Pancreas (tissue), 10 donors: ENCODE measurements at places on chromosomes 1 and 21. TPM values are rescaled to one million over a fixed set of nuclear protein-coding genes. Genes with fewer than 3 reads are reported as not detected.

GREM2 gene
- polyA plus RNA-seq = 0.31 TPM

S100A16 gene
- polyA plus RNA-seq = 31.1 TPM

ENAH gene
- polyA plus RNA-seq = 17.1 TPM

CFH gene
- 8.5 TPM for polyA plus RNA-seq

- no peaks in the 10 kb centered on the region for H3K36me3 ChIP-seq
- no peak overlapping the region for H3K4me3 ChIP-seq
- H3K27me3 ChIP-seq = no peaks in the 10 kb centered on the region
- DNase-seq = no peak
- H3K4me1 ChIP-seq = peaks cover 6% of the 10 kb centered on the region
Measured at GRCh38 chr1:78624035-78624434, 3.8 kb downstream of the IFI44L start.

- H3K4me3 ChIP-seq = peak overlapping the region; percentile 60
- peaks cover 6% of the 10 kb centered on the region for H3K4me1 ChIP-seq
- H3K27me3 ChIP-seq = no peaks in the 10 kb centered on the region
Measured at GRCh38 chr1:93847811-93848288, 31.2 kb downstream of the DNTTIP2 start.

GRCh38 chr1:46533179-46533864, 18.1 kb downstream of the KNCN start:
- no peak overlapping the region for H3K4me3 ChIP-seq
- no peaks in the 10 kb centered on the region for H3K27me3 ChIP-seq
- no peaks in the 10 kb centered on the region for H3K4me1 ChIP-seq
- no peaks in the 10 kb centered on the region for H3K36me3 ChIP-seq
- DNase-seq = no peak

- no peaks in the 10 kb centered on the region for H3K27me3 ChIP-seq
- no peaks in the 10 kb centered on the region for H3K36me3 ChIP-seq
- DNase-seq = no peak
Measured at GRCh38 chr1:75203415-75204277, 69.5 kb downstream of the LHX8 start.

- no peaks in the 10 kb centered on the region for H3K36me3 ChIP-seq
- DNase-seq = peak; percentile 11
- no peaks in the 10 kb centered on the region for H3K27me3 ChIP-seq
- H3K4me1 ChIP-seq = no peaks in the 10 kb centered on the region
- no peak overlapping the region for H3K4me3 ChIP-seq
- no peak overlapping the region for H3K27ac ChIP-seq
Measured at GRCh38 chr21:45995686-45996179, 14.2 kb downstream of the COL6A1 start.

GRCh38 chr1:156150333-156151011, 2.9 kb upstream of the SEMA4A start:
- no peak overlapping the region for H3K27ac ChIP-seq
- no peaks in the 10 kb centered on the region for H3K4me1 ChIP-seq
- no peak for DNase-seq
- H3K27me3 ChIP-seq = no peaks in the 10 kb centered on the region

DNA sequence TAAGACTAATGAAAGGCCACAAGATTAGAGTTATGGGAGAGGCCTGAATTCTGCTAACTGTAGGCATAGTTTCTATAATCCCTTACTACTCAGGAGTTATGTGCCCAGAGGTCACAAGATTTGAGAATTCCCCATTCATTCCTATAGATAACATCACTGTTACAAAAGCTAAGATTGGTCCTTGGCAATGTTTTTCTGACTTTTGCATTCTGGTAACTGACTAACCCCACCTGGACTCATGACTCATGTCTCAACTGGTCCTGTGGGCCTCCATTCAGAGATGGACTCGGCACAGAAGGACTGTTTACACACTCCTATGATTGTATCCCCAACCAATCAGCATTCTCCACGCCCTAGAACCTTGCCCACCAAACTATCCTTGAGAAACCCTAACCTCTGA, 249.0 kb upstream of the ZP4 start:
- H3K27ac ChIP-seq = no peak overlapping the region
- H3K4me3 ChIP-seq = no peak overlapping the region
- no peaks in the 10 kb centered on the region for H3K36me3 ChIP-seq
- no peaks in the 10 kb centered on the region for H3K4me1 ChIP-seq
- DNase-seq = no peak
- no peaks in the 10 kb centered on the region for H3K27me3 ChIP-seq

GRCh38 chr1:45116340-45116739, 90.1 kb downstream of the ZSWIM5 start:
- H3K4me1 ChIP-seq = peaks cover 6% of the 10 kb centered on the region
- no peaks in the 10 kb centered on the region for H3K36me3 ChIP-seq
- no peak overlapping the region for H3K4me3 ChIP-seq
- no peak for DNase-seq
- H3K27ac ChIP-seq = no peak overlapping the region

GRCh38 chr21:44926331-44927101, 5.8 kb upstream of the ITGB2 start:
- no peak for DNase-seq
- H3K4me1 ChIP-seq = no peaks in the 10 kb centered on the region
- H3K27ac ChIP-seq = no peak overlapping the region
- H3K27me3 ChIP-seq = peaks cover 1% of the 10 kb centered on the region
- H3K36me3 ChIP-seq = no peaks in the 10 kb centered on the region

DNA sequence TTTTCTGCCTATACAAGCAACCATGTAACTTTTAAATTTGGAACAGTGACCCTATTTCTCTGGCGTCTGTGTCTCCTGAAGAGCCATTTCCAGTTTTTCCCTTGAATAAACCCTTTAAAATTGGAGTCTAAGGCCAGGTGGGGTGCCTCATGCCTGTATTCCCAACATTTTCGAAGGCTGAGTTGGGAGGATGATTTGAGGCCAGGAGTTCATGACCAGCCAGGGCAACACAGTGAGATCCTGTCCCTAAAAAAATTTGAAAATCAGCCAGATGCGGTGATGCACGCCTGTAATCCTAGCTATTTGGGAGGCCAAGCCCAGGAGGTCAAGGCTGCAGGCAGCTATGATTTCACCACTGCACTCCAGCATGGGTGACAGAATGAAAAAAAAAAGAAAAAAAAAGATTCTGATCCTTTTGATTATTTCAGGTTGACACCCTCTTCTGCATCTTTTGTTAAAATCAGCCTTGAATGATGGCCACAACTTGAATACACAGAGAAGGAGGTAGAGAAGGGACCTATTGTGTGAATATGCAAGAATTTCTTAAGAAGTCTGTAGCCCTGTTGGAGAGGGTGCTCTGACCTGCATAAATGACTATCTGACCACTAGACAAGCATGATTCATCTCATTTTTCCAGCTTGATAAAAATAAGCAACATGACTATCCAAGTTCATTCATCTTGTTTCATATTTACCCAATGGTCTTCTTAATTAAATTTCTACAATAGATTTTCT, 40.2 kb upstream of the PARP1 start:
- no peak overlapping the region for H3K4me3 ChIP-seq
- H3K27me3 ChIP-seq = no peaks in the 10 kb centered on the region
- H3K4me1 ChIP-seq = no peaks in the 10 kb centered on the region
- no peaks in the 10 kb centered on the region for H3K36me3 ChIP-seq
- DNase-seq = no peak

DNA sequence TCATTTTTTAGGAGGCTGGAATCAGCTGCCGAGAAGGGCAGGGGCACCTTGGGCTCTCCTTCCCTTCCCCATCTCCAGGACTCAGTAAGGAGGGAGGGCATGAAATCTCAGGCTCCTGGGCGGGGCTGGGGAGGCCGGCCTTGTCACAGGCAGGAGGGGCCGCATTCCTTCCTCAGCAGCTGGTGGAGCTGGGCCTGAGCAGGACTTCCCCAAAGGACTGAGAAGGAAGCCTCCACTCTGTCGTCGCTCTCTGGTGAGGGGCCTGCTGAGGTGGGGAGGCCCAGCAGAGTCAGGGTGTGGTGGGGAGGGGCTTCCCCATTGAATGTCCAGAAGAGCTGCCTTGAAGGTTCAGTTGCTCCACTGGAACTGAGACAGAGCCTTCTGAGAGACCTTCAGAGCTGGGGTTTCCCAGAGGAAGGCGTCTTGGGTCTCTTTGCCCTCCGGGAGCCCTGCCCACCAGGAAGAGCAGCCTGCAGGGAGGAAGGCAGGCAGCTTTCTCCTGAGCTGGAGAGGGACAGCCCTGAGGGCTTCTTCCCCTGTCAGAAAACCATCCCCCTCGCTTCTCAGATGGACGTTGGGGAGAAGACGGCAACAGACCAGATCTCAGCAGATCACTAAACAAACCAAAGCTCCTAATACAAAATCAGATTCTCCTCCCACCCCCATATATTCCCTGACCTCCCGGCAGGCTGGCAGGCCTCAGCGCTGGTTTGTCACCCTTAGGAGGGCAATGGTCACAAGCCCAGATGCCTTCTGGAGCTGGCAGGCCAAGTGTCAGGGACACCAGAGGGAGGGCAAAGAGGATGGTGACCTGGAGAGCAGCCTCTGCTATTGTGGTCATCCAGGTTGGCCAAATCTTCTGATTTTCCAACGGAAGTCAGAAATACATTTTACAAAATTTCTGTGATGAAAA, 10.7 kb downstream of the KCNA10 start:
- no peaks in the 10 kb centered on the region for H3K27me3 ChIP-seq
- no peaks in the 10 kb centered on the region for H3K4me1 ChIP-seq
- no peak overlapping the region for H3K4me3 ChIP-seq
- H3K36me3 ChIP-seq = no peaks in the 10 kb centered on the region
- no peak overlapping the region for H3K27ac ChIP-seq

DNA sequence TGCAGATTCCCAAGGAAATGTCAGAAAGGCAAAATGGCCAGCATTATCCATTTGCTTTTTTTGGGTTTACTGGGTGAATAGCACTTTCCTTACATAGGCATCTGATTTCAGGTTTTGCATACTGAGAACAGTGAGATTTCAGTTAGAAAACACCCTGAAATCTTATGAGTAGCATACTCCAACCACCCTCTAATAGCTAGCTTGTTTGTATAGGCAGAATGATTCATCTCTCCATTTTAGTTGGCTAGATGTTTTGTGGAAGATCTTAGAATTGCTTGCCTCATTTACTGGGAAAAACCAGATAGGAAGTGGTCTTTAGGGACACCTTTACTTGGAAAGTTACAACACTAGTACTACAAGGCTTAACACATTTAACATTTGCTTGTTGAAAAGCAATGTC, 10.4 kb downstream of the KYAT3 start:
- no peaks in the 10 kb centered on the region for H3K27me3 ChIP-seq
- H3K36me3 ChIP-seq = no peaks in the 10 kb centered on the region
- H3K4me3 ChIP-seq = no peak overlapping the region
- no peak for DNase-seq
- peaks cover 59% of the 10 kb centered on the region for H3K4me1 ChIP-seq

- no peaks in the 10 kb centered on the region for H3K27me3 ChIP-seq
- no peak overlapping the region for H3K27ac ChIP-seq
- H3K4me3 ChIP-seq = no peak overlapping the region
- no peak for DNase-seq
Measured at GRCh38 chr1:231021540-231022031, 18.5 kb downstream of the FAM89A start.

DNA sequence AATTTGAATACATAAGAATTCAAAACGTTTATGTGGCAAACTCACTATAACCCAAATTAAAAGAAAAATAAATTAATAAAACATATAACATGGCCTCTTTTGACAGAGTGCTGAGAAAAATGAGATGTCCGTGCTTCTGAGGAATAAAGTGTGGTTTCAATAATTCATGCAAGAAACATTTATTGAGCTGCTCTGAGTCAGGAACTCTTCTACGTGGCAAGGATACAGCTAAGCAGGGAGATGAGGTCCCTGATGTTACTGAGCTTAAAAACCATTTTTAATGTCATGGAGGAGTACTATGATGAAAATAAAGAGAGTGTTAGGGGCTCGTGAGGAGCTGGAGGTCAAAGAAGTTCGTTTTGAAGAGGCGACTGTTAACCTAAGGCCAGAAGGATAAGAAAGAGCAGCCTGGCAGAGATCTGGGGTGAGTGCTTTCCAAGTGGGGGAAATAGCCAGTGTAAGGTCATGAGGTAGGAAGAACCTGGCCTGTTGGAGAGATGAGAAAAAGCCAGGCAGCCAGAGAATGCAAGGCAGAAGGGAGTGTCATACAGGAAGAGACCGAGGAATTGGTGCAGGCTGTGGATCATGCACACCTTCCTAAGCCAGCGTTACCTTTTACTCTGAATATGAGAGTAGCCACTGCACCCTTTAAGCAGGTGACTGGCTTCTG, 182.2 kb upstream of the DUSP10 start:
- H3K27ac ChIP-seq = no peak overlapping the region
- H3K36me3 ChIP-seq = no peaks in the 10 kb centered on the region

- peaks cover 5% of the 10 kb centered on the region for H3K4me1 ChIP-seq
- no peaks in the 10 kb centered on the region for H3K36me3 ChIP-seq
- H3K4me3 ChIP-seq = peak within 1 kb of the TSS; percentile 65
- H3K27me3 ChIP-seq = no peaks in the 10 kb centered on the region
- peak within 1 kb of the TSS; percentile 21 for H3K27ac ChIP-seq
Measured at GRCh38 chr1:232950197-232951176, at the start of gene NTPCR. TSS of gene NTPCR (plus strand) at chr1:232950611. CDS start at chr1:232950711, 100 bp downstream.

- no peaks in the 10 kb centered on the region for H3K27me3 ChIP-seq
- peak overlapping the region; percentile 89 for H3K27ac ChIP-seq
- H3K4me1 ChIP-seq = no peaks in the 10 kb centered on the region
Measured at GRCh38 chr1:156055281-156056048, 883 bp downstream of the LAMTOR2 start.

DNA sequence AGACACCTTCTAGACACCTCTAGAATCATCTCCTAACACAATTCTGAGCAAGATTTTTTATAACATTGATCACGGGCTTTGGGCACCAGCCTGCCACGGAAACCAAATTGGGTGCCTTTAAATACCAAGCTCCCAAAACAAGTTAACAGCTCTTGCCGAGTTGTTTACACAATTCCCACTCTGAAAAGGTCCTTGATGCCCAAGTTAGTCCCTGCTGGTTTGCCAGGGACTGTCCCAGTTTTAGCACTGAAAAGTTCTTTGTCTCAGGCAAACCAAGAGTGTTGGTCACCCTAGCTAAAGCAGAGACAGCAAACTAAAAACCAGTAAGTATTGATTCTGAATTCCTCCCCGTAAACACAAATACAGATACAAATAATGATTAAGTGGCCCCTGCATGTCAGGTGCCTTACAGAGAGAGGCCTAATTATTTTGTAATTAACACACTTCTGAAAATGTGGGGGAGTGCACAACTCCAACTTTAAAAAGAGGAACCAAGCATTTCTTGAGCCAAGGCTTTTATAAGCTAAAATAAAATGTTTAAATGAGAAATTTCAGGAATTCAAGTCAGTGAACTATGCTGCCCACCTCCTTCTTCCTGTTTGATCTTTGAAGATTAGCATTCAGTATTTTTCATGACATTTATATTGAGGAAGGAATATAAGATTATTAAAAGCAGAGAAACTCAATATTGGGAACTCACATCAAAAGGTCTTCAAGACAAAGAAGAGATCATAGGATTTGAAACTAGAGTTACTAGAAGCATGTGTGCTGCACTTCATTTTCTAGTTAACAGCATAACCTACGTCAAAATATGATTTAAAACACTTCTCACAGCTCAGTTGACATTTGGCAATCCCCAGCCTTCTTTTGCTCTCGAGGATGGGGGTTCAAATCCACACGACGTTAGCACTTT, 9.0 kb upstream of the UBE2U start:
- no peaks in the 10 kb centered on the region for H3K27me3 ChIP-seq
- H3K4me1 ChIP-seq = no peaks in the 10 kb centered on the region

DNA sequence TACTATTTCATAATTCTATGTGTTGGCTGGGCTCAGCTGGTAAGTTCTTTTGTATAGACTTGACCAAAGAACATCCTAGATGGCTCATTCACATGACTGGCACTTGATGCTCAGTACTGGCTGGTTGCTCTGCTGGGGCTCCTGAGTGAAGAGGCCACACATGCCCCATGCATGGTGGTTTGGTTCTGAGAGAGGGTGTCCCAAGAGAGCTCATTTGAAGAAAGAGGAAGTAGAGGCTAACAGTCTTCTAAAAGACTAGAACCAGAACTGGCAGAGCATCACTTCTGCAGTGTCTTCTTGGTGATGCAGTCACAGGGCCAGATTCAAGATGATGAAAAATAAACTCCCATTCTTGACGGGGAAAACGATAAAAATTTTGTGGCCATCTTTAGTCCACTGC, 5.2 kb upstream of the BACH1 start:
- H3K36me3 ChIP-seq = no peaks in the 10 kb centered on the region
- H3K4me1 ChIP-seq = peaks cover 18% of the 10 kb centered on the region
- H3K4me3 ChIP-seq = no peak overlapping the region
- H3K27ac ChIP-seq = no peak overlapping the region
- no peaks in the 10 kb centered on the region for H3K27me3 ChIP-seq
